Left ventricle myocardium inferior (tissue), 1 donor: ENCODE measurements at places on chromosomes 5 and 9. TPM values are rescaled to one million over a fixed set of nuclear protein-coding genes. Genes with fewer than 3 reads are reported as not detected.
A peak's percentile ranks its signal among the peaks of the same experiment; 100 is the strongest.

- H3K27ac ChIP-seq, result peak overlapping the region; percentile 25
- H3K4me1 ChIP-seq, result peaks cover 21% of the 10 kb centered on the region
- DNase-seq, result no peak
Observed at GRCh38 chr9:72856972-72857623, 95.8 kb downstream of the ALDH1A1 start.

SAXO1 gene
- 0.03 TPM for total RNA-seq

- H3K4me3 ChIP-seq, result no peak overlapping the region
- no peak for DNase-seq
- H3K27me3 ChIP-seq, result no peaks in the 10 kb centered on the region
- H3K36me3 ChIP-seq, result peaks cover 79% of the 10 kb centered on the region
- H3K4me1 ChIP-seq, result peaks cover 39% of the 10 kb centered on the region
Observed at GRCh38 chr9:135951889-135952663, 9.1 kb downstream of the UBAC1 start.

GRCh38 chr9:98899408-98900056 lies 44.2 kb upstream of the COL15A1 start:
- peaks cover 22% of the 10 kb centered on the region for H3K4me1 ChIP-seq
- H3K27me3 ChIP-seq, result no peaks in the 10 kb centered on the region
- DNase-seq, result no peak
- no peak overlapping the region for H3K4me3 ChIP-seq

DNA sequence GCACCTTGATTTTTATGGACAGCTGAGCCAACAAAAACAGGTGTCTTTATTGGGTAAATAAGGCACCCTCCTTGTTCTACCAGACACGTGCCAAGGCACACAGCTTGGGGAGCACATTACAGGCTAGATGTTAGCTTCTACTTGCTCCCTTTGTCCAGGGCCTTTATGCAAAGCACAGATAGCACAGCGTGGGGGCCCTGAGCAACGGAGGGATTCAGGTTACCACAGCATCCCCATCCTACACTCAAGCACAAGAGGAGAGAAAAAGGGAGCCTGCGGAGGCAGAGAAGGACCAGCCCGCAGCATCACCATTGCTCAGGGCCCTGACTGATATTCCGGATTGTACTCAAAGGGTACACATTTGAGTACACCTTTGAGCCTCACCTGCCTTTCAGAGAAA lies 181.7 kb upstream of the KIF2A start:
- H3K36me3 ChIP-seq, result no peaks in the 10 kb centered on the region
- H3K4me3 ChIP-seq, result no peak overlapping the region
- no peaks in the 10 kb centered on the region for H3K4me1 ChIP-seq
- H3K27ac ChIP-seq, result no peak overlapping the region
- DNase-seq, result no peak

DNA sequence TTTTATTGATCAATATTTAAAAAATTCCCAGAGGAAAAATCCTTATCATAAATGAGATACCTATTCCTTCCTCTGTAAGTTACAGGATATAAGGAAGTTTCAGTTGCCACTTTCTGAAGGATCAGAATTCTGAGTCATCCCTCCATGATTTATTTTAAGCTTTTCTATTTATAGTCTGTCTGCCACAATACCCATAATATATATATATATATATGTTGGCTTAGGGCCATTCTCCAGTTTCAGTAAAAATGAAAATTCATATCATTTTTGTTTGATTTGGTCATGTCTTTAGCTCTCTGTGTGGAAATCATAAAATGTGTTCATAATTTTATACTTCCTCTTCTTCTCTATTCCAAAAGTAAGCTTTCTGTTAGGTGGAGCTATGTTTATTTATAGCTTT lies 215.8 kb upstream of the CYLC2 start:
- H3K36me3 ChIP-seq, result no peaks in the 10 kb centered on the region
- DNase-seq, result no peak
- no peak overlapping the region for H3K4me3 ChIP-seq
- H3K27ac ChIP-seq, result no peak overlapping the region
- H3K27me3 ChIP-seq, result no peaks in the 10 kb centered on the region

DNA sequence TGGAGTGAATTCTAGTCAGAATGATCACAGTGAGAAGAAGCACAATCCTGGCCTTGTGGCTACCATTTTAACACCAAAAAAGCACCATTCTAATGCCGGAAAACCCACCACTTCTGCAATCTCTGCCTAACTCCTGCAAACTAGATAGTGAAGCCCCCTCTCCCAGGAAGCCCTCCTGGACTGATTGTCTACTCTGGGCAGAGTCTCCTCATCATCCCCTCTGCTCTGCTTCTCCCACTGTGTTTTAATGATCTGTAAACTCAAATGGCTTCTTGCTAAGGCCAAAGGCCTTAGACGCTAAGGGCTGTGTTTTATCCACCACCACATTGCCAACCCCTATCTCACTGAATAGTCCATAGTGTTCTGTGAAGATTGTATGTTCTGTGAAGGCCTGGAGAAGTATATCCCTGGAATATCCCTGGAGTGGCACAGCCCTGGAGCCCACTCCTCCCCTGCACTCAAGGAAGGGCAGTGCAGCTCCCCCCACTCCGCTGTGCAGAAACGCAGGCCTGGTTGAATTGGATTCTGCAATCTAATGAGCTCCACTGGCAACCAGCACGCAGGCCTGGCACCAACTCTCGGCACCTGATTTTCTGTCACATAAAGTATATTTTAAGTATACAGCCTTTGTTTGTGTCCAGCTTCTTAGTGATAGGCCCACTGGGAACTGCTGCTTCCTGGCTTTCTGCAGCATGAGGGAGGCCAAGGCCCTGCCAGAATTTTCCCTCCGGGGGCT lies 126.3 kb downstream of the ATPSCKMT start:
- H3K27ac ChIP-seq, result peak overlapping the region; percentile 56
- no peak overlapping the region for H3K4me3 ChIP-seq
- no peak for DNase-seq
- no peaks in the 10 kb centered on the region for H3K36me3 ChIP-seq

DNA sequence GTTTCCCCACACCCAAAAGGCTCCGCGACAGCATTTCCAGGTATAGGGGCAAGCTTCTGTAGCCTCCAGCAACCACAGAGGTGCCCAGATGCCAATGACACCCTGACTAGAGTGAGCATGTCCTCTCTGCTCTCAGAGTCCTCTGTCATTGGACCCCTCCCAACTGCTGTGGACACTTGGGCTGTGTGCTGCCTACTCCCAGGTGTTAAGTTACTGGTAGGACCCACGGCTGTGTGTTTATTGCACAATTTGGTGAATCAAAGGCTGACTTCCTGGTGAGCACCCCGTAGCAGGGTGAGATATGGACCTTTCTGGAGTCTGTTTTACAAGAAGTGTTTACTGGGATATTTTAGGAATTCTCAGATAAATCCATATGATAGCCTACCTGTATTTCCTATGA lies 36.0 kb downstream of the SH3GL2 start:
- no peak overlapping the region for H3K27ac ChIP-seq
- no peak overlapping the region for H3K4me3 ChIP-seq
- no peaks in the 10 kb centered on the region for H3K36me3 ChIP-seq
- peaks cover 5% of the 10 kb centered on the region for H3K27me3 ChIP-seq

SURF4 gene
- total RNA-seq, result 61.9 TPM

- no peaks in the 10 kb centered on the region for H3K27me3 ChIP-seq
- H3K4me1 ChIP-seq, result peaks cover 26% of the 10 kb centered on the region
- H3K36me3 ChIP-seq, result peaks cover 86% of the 10 kb centered on the region
- H3K4me3 ChIP-seq, result no peak overlapping the region
- H3K27ac ChIP-seq, result no peak overlapping the region
- DNase-seq, result no peak
Observed at GRCh38 chr9:104835161-104835560, 71.2 kb downstream of the NIPSNAP3B start.

- peaks cover 7% of the 10 kb centered on the region for H3K4me1 ChIP-seq
- peaks cover 61% of the 10 kb centered on the region for H3K27me3 ChIP-seq
- H3K27ac ChIP-seq, result no peak overlapping the region
- H3K36me3 ChIP-seq, result no peaks in the 10 kb centered on the region
Observed at GRCh38 chr9:76688471-76689238, 75.6 kb upstream of the PCA3 start.

DNA sequence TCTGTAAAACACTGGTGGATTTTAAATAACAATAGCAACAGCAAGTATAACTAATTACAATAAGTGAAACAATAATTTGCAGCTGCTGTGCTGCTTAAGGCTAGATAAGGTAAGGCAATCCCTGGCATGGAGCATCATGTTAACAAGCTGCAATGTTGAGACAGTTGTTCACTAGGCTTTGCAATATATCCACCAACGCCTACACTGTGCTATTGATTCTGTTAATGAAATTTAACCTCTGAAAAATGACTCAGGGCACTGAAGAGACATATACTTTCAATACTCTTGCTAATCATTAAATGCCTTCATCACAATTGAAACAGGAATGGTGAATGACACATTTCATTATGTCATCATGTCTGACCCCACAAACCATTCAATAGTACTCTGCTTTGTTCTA lies 255.0 kb downstream of the EFNA5 start:
- no peaks in the 10 kb centered on the region for H3K27me3 ChIP-seq
- H3K4me3 ChIP-seq, result no peak overlapping the region
- H3K36me3 ChIP-seq, result no peaks in the 10 kb centered on the region
- DNase-seq, result no peak
- peaks cover 66% of the 10 kb centered on the region for H3K4me1 ChIP-seq
- H3K27ac ChIP-seq, result no peak overlapping the region

DMRT2 gene
- total RNA-seq, result not detected

DNA sequence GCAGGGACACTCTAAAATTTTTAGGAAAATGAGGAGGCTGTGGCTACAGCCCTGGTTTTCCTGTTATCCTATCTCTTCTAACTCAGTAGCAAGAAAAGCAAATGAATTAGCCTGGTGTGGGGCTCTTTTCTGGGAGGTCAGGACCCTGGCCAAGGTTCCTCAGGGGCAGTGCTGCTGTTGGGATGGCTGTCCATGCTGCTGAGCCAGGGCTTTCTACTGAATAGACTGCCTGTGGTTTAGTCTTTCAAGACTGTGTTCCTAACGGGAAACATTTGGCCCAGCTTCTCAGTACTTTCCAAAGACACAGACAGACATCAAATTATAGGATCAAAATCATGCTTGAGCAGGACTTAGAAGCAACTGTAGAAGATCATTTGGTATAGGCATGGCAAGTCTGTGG lies 18.1 kb downstream of the TNC start:
- H3K27ac ChIP-seq, result no peak overlapping the region
- no peak overlapping the region for H3K4me3 ChIP-seq
- H3K36me3 ChIP-seq, result no peaks in the 10 kb centered on the region
- no peak for DNase-seq
- H3K27me3 ChIP-seq, result peaks cover 21% of the 10 kb centered on the region

DNA sequence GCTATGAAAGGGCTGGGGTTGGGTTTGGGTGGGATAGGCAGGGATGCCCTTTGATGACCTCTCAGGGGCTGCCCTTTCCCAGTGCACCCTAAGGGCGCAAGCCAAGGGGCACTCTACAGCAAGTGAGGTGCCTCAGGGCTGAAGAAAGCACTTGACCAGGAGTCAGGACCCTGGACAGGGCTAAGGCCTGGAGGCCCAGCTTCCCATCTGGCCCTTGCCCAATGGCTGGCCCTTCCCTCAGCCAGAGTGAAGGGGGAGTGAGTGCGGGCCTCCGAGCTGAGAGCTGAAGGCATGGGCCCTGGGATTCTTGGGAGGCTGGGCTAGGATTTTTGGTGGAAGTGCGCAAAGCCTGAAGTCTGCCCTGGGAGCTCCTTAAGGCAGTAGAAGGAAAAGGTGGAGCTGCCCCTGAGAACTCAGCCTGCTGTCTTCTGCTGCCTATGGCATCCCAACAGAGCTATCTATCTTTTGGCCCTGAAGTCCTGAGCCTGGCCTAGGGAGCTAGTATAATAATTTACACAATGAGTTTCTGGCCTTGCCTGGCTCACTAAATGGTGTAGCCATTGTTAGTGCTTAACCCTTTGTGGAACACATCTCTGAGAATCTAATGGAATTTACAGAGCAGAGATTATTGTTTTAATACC lies 16.4 kb downstream of the JADE2 start:
- H3K27ac ChIP-seq, result no peak overlapping the region
- peaks cover 47% of the 10 kb centered on the region for H3K36me3 ChIP-seq
- no peak overlapping the region for H3K4me3 ChIP-seq
- no peaks in the 10 kb centered on the region for H3K27me3 ChIP-seq
- DNase-seq, result peak; percentile 55
- peaks cover 64% of the 10 kb centered on the region for H3K4me1 ChIP-seq

CD180 gene
- total RNA-seq, result 0.44 TPM

- no peaks in the 10 kb centered on the region for H3K27me3 ChIP-seq
- peaks cover 4% of the 10 kb centered on the region for H3K36me3 ChIP-seq
- no peak for DNase-seq
- no peak overlapping the region for H3K27ac ChIP-seq
- H3K4me3 ChIP-seq, result no peak overlapping the region
Observed at GRCh38 chr9:95815133-95815532, 60.4 kb upstream of the ERCC6L2 start.

- no peaks in the 10 kb centered on the region for H3K4me1 ChIP-seq
- no peak for DNase-seq
- no peak overlapping the region for H3K27ac ChIP-seq
- H3K36me3 ChIP-seq, result no peaks in the 10 kb centered on the region
Observed at GRCh38 chr5:127492854-127493738, 24.3 kb upstream of the PRRC1 start.

DNA sequence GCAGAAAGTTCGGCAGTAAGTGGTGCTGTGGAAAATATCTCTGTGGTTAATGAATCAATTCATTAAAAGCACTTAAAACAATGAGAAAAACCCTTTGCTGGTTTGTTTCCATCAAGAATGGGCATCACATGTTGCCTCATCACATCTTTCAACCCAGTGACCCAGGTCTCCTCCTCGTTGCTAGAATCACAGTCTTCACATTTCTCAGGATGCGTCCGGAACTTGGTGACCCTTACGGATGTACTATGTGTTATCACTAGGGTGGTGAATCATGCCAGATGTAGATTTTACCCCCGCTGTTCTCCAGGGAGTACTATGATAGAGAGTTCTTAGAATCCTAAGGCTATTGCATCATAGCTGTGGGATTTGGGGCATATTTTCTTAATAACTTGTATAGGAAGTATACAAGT lies 217.9 kb upstream of the KLF4 start:
- no peaks in the 10 kb centered on the region for H3K27me3 ChIP-seq
- peaks cover 34% of the 10 kb centered on the region for H3K4me1 ChIP-seq
- no peak for DNase-seq

DNA sequence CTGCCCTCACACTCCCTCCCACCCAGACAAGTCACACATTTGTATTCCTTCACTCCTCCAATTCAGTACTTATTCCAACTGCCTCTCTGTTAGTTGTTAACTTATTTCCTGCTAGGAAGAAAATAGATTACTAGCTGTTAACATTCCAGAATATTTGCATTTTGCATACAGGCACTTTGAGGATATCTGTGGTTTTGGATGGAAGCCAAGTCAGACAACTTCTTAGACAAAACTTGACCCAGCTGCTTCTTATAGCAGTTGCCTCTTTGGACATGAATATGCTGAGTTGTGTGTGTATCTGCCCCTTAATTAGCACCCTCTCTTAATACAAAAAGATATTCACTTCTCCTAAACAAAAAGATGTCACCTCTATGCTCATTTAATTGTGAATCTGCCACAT lies 1280.6 kb upstream of the ACO1 start:
- no peak for DNase-seq
- no peak overlapping the region for H3K4me3 ChIP-seq
- H3K4me1 ChIP-seq, result no peaks in the 10 kb centered on the region
- no peaks in the 10 kb centered on the region for H3K27me3 ChIP-seq
- no peak overlapping the region for H3K27ac ChIP-seq

GABRA6 gene
- total RNA-seq, result not detected

KIF4B gene
- not detected for total RNA-seq
